Activated B cell treated with CpG ODN at 0.5 μM for 24 hours (primary cell): ENCODE measurements at places on chromosomes 7 and 10. TPM values are rescaled to one million over a fixed set of nuclear protein-coding genes. Genes with fewer than 3 reads are reported as not detected.

Gene SPDYE8
- total RNA-seq: not detected in 2 replicates

GRCh38 chr10:122342293-122343134 is 32.0 kb upstream of the PLEKHA1 start:
- H3K36me3 ChIP-seq: no peaks in the 10 kb centered on the region
- no peak overlapping the region for H3K27ac ChIP-seq
- no peak overlapping the region for H3K4me3 ChIP-seq
- DNase-seq: no peak

- H3K27me3 ChIP-seq: peaks cover 19% of the 10 kb centered on the region
- no peak overlapping the region for H3K27ac ChIP-seq
- DNase-seq: no peak
- H3K4me1 ChIP-seq: peaks cover 15% of the 10 kb centered on the region
- H3K4me3 ChIP-seq: no peak overlapping the region
Observed at GRCh38 chr10:113381416-113381815, 171.4 kb upstream of the HABP2 start.

DNA sequence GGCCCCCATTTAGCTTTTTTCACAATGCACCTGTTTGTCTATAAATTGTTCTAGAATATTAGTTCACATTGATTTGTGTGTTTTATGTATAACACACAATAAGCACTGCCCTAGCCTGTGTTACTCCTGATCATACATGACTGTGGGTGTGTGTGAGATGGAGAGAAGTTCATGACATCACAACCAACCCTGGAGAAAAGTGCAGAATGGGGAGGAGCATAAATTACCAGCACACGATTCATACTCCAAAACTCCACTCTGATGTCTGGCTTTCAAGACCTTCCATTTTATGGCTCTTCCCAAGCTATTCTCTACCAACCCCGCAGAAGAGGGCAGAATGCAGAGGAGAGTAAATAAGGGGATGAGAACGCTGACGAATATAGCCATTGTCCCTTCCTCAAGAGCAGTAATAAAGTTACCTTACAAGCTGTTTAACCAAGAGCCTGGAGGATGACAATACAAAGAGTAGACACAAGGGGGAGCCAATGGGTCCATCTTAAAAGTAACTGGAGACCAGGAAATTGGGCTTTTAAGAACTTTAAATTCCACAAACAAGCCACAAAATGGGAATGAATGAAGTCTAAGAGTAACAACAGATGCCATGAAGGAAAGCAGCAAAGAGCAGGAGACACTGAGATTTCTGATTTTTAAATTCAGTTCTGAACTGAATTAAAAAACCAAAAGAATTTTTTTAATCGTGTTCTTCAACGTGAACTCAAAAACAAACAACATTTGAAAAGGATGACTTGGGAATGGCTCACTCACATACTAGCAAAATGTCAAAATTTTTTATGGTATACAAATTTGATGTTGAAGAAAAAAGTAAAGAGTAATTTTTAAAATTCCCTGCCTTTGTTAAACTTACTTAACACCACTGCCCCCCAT is 159.6 kb downstream of the PARD3 start:
- H3K4me3 ChIP-seq: no peak overlapping the region
- DNase-seq: no peak
- H3K36me3 ChIP-seq: no peaks in the 10 kb centered on the region
- no peak overlapping the region for H3K27ac ChIP-seq
- H3K4me1 ChIP-seq: no peaks in the 10 kb centered on the region

GRCh38 chr10:73167458-73167782 is 388 bp downstream of the ECD start:
- no peaks in the 10 kb centered on the region for H3K27me3 ChIP-seq
- peaks cover 37% of the 10 kb centered on the region for H3K4me1 ChIP-seq
- peak overlapping the region; percentile 99 for H3K27ac ChIP-seq
- H3K4me3 ChIP-seq: peak overlapping the region; percentile 100

- H3K27ac ChIP-seq: no peak overlapping the region
- H3K4me3 ChIP-seq: no peak overlapping the region
- peaks cover 16% of the 10 kb centered on the region for H3K4me1 ChIP-seq
- H3K27me3 ChIP-seq: peaks cover 8% of the 10 kb centered on the region
Observed at GRCh38 chr10:71981876-71982230, 17.7 kb downstream of the CHST3 start.

Gene VSTM4
- not detected in 2 replicates for total RNA-seq

DNA sequence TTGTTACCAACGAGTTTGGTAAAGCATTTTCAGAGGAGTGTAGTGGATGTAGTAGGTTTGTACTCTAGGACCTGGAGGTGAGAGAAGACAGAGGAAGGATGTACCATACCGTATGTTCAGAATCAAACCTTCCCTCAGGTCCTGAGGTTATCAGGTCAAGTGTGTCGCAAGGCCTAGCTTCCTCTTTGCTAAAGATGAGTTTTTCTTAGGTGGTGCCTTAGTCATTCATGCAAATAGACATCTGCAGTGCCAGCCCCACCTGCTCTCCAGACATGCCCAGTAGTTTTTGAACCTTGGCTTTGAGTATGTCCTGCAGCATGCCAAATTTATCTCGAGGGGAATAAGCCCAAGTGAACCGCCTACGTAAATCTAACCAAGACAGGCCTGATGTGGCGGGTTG is 71.3 kb downstream of the HDAC9 start:
- no peaks in the 10 kb centered on the region for H3K27me3 ChIP-seq
- DNase-seq: peak; percentile 46
- peak overlapping the region; percentile 94 for H3K27ac ChIP-seq
- H3K4me3 ChIP-seq: peak overlapping the region; percentile 70
- peaks cover 57% of the 10 kb centered on the region for H3K4me1 ChIP-seq
- peaks cover 9% of the 10 kb centered on the region for H3K36me3 ChIP-seq

DNA sequence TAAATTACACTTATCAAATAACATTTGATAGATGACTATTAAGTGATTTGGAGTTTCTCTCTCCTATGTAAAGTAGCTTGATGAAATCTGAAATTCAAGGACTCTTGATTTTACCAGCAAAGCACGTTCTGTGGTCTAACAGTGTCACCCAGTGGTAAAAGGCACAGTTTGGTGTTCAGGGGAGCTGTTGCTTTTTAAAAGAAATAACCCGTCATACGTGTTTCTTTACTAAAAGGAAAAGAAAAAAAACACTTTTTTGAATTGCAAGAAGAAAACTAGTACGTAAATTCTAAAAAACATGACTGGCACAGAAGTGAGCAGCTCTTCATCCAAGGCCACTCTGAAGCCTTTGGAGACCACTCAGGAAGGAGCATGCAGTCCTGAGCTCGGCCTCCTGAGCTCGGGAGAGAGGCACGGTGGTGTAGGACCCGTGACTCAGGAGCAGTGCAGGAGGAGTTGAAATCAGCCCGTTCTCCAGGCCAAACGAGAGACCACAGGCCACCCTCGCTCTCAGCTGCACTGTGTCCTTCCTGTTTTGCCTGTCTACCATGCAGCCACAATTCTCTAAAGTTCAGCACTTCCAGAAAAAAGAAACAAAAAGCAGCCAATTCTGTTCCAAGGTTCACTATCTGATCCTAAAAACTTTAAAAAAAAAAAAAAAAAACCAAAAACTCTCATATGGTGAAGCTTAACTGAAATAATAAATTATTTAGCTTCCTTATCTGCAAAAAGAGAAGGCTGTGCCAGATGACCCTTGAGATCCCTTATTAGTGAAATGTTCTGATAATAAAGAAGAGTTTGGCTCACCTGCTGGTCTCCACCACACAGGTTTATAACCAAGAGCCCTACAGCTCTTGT is 212.6 kb upstream of the FRMD4A start:
- no peaks in the 10 kb centered on the region for H3K27me3 ChIP-seq
- H3K27ac ChIP-seq: peak overlapping the region; percentile 75
- DNase-seq: no peak
- peaks cover 76% of the 10 kb centered on the region for H3K36me3 ChIP-seq

DNA sequence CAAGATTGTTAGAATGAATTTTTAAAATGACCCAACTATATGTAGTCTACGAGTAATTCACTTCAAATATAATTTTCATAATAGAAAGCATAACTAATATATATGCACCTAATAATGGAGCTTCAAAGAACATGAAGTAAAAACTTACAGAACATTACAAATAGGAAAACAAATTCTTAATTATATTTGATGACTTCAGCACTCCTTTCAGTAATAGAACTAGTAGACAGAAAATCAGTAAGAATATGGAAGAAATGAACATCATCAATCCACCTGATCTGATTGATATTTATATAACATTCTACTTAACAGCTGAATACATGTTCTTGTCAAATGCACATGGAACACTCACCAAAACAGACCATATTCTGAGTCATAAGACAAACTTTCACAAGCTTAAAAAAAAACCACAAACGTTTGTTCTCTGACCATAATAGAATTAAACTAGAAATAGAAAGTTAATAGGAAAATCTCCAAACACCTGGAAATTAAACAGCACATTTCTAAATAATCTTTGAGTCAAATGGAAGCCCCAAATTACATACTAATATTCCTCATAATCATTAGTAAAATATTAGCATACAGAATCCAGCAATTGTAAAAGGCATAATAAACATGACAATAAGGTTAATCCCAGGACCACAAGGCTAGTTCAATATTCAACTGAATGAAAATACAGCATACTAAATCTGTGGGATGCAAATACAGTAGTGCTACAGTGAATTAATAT is 48.0 kb downstream of the BRAF start:
- no peak for DNase-seq
- H3K27me3 ChIP-seq: no peaks in the 10 kb centered on the region
- peaks cover 24% of the 10 kb centered on the region for H3K36me3 ChIP-seq
- no peak overlapping the region for H3K4me3 ChIP-seq
- peaks cover 57% of the 10 kb centered on the region for H3K4me1 ChIP-seq

DNA sequence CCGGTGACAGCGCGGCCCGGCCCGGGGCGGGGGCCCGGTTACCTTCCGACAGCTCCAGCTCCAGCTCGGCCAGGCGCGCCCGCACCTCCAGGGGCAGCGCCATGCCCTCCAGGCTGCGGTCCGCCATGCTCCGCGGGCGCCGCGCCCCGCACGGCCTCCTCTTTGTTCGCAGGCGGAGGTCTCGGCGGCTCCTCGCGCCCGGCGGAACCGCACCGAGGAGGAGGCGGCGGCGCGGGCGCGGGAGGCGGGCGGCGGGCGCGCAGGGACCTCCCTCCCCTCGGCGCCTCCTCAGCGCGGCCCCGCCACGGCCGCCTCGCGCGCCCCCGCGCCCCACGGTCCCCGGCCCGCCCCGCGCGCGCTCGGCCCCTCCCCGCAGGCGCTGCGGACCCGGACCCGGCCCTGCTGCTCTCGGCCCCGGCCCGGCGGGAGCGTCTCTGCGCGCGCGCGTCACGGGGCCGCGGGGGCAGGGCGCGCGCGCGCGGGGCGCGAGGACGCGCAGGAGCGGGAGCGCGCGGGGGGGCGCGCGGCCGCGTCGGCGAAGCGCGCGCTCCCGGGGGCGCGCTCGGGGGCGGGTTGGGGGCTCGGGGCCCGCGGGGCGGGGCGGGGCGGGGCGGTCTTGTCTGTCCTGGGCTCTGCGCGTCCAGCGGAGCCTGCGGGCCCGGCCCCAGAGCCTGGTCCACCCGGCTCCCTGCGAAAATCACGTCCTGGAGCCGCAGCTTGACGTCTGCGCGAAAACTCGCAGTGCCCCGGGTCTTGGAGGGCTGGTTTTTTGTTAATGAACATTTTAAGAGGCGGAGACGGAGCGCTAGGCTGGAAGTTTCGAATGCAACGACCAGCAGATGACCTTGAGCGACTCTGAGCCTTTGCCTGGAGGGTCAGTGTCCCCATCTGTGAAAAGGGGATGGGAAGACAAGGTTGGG is at the start of gene DIP2C:
Gene DIP2C, minus strand, starts transcription at position 217 of the 920 bp plus-strand sequence. Its CDS starts 90 bp downstream, at position 127.
- peaks cover 41% of the 10 kb centered on the region for H3K27me3 ChIP-seq
- DNase-seq: no peak
- no peak within 1 kb of the TSS for H3K4me3 ChIP-seq
- no peaks in the 10 kb centered on the region for H3K36me3 ChIP-seq
- peaks cover 5% of the 10 kb centered on the region for H3K4me1 ChIP-seq
- H3K27ac ChIP-seq: no peak within 1 kb of the TSS

Gene NPTX2
- total RNA-seq: 0.15 TPM in 1 of 2 replicates, not detected in the other

DNA sequence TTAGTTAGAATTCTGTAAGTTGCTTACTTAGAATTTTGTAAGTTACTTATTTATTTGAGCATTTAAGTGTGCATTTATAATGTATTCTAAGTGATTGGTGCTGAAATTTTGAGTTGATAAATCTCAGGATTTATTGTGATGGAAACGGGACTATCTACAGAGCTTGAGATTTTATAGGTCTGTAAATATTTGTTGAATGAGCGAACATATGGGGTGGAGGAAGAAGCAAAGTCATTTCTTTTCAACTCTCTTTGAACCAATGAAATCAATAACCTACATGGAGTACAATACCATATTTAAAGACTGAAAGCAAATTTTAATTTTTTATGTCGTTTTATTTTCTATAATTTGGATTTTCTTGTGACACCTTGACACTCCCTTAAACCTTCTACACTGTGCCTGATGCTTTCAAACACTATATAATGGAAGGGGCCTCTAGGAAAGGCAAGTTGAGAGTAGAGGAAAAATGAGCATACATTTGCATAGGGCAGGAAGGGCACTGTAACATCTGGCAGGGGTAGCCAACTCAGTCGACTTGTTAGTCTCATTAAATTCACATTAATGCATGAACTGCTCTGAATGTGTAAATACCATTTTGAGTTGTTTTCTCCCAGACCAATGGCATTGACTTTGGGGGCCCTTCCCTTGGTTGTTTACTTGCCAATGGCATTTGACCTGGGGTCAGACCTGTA is 204.2 kb downstream of the DYNC1I1 start:
- no peaks in the 10 kb centered on the region for H3K4me1 ChIP-seq
- no peak for DNase-seq
- H3K36me3 ChIP-seq: no peaks in the 10 kb centered on the region
- H3K4me3 ChIP-seq: no peak overlapping the region
- no peak overlapping the region for H3K27ac ChIP-seq

Gene SPACDR
- 2.3 and 2.7 TPM in 2 replicates for total RNA-seq

DNA sequence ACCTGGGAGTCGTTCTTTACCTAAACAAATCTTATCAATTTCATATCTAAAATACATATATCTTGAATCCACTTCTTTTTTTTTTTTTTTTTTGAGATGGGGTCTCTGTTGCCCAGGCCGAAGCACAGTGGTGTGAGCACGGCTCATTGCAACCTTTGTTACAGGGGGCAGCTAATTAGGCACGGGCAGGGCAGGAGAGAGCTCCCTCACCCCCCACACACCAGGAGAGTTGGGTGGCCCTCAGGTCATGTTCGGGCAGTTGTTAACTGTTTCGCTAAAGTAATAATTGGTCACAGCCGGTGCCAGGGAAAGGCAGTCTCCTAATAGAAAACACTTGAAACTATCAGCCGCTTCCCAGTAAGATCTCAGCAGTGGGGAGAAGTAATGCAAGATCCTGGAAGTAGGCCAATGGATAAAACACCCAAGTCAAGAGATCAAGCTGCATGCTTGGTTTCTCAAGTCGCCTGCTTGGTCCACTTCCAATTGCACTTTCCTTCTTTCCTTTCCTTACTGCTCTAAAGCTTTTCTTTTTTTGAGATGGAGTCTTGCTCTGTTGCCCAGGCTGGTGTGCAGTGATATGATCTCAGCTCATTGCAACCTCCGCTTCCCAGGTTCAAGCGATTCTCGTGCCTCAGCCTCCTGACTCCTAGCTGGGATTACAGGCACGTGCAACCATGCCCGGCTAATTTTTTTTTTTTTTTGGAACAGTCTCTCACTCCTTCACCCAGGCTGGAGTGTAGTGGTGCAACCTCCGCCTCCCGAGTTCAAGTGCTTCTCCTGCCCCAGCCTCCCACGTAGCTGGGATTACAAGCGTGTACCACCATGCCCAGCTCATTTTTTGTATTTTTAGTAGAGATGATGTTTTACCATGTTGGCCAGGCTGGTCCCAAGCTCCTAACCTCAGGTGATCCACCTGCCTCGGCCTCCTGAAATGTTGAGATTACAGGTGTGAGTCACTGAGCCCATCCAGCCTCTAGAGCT is 21.3 kb upstream of the EFCAB10 start:
- DNase-seq: no peak
- H3K27me3 ChIP-seq: no peaks in the 10 kb centered on the region
- H3K4me3 ChIP-seq: no peak overlapping the region
- H3K36me3 ChIP-seq: no peaks in the 10 kb centered on the region
